ENCODE measurements at places on chromosomes 6 and 20.

GRCh38 chr20:48722737-48723191 lies 105.0 kb downstream of the PREX1 start:
- no peak for DNase-seq

- DNase-seq = no peak
These were observed 112.7 kb upstream of the TNFAIP3 start for GRCh38 chr6:137754366-137754765.

- DNase-seq = no peak
These were observed 125.3 kb downstream of the ATXN1 start for GRCh38 chr6:16635810-16636602.

DNA sequence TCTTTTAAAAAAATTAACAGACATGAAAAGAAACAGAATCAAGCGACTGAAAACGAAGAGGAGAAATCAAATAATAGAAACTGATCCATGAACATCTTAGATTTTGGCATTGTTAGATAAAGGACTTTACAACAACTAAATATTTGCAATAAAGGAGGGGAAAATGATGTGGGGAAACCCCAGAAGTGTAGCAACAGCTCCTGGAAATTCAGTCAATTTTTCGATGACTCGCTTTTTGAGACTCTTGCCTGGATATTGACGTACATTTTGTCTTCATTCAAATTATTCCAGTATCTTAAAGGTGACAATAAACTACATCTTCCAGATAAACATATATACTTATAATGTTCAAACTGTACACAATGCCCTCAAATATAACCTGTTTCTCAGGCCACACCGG lies 44.1 kb downstream of the ADGB start:
- DNase-seq = no peak

DNA sequence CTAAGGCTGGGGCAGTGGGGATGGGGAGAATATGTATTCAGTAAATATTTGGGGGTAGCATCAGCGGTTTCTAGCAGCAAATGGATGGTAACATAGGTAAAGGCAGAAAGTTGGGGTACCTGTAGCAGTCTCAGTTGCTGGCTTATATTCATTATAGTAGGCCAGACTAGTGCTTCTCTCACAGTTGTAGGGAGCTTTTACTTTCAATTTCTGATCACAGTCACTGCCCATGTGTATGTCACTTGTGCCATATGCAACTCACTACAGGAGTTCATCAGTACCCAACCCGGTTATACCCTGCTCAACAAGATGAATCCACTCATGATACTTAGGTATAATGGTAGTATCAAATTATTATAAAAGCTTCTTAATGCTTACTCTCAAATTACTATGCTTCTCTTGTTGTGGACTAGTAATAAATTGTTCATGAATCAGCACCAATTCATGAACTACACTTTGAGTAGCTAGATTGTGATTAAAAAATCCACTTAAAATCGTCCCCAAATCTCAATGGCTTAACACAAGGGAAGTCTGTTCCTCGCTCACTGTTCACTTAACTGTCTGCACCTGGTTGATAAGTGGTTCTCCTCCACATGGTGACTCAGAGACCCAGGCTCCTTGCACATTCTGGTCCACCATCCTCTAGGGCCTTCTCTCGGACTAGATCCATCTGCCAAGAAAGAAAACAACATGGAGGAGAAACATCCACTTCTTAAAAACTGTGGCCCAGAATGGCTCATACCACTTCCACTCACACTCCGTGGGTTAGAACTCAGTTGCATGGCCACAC lies 31.3 kb upstream of the MYLIP start:
- no peak for DNase-seq

GRCh38 chr20:10094566-10095173 lies 59.9 kb downstream of the ANKEF1 start:
- DNase-seq = no peak

GRCh38 chr6:136440203-136440602 lies 110.0 kb downstream of the MAP7 start:
- no peak for DNase-seq

DNA sequence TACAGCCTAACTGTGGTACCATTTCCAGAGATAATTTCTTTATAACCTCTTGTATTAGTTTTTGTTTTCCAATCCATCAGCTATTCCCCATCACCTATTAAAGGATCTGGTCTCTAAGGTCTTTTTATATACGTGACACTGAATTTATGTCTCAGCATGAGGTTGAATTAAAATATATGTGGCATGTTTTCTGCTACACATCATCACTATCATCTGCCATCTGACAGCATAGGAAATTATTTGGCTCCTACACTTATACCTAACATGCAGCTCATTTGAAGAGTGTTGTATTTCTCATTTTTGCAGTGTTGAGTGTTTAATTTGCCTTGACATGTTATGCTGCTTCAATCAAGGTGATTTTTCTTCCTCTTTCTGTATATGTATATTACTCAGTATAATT lies 100.3 kb downstream of the LIN28B start:
- DNase-seq = no peak

- DNase-seq = no peak
These were observed 105.7 kb downstream of the CRYBG1 start for GRCh38 chr6:106466211-106466610.

DNA sequence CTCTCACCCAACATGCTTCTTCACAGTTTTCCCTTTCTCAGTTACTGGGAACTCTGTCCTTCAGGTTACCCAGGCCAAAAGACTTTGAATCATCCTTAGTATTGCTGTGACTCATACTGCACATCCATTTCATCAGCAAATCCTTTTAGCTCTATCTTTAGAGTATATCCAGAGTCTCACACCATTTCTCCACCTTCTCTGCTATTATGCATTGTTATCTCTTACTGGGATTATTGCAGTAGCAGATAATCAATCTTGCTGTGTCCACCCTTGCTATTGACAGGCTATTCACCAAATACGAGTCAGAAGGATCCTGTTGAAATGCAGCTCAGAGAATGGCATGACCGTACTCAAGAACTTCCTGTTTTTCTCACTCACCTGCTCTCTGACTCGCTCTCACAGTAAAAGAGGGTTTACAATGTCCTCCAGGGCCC lies 57.3 kb downstream of the BCKDHB start:
- no peak for DNase-seq

DNA sequence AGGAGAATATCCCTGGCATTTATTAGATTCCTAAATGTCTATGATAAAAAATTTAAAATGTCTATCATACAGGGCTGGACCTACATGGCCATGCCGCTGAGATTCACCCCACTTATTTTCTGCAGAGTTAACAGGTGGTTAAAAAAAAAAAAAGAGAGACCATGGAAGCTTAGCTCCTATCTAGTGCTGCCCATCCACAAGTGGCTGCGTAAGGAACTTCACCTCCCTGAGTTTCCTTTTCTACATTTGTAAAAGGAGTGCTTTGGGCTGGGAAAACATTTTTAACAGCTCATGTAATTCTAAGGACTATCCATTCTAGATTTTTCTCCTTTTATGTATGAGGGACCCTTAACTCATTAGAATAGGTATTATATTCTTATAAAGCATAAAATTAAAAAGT lies 534.1 kb downstream of the MMUT start:
- DNase-seq = no peak

DNA sequence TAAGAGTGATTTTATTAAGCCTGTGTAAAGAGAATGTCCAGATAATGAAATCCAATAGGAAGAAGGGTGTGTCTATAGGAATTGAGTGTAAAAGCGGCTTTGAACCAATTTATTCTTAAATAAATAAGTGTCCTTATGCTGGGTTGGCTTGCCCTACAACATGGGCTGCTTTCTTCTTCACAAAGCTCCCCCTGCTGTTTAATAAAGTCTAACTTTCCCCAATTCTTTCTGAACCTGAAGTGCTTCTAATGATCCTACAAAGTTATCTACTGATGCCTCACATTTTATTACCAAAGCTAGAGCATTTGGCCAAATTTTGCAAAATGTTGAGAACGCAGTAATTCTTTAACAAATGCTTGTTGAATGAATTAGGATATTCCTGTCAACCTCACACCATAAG lies 36.3 kb upstream of the SIRT5 start:
- no peak for DNase-seq

- DNase-seq = no peak
These were observed 1.3 kb upstream of the L3MBTL1 start for GRCh38 chr20:43506238-43506637.

- DNase-seq = no peak
These were observed 9.8 kb downstream of the FAM210B start for GRCh38 chr20:56368351-56369134.

GRCh38 chr6:126341126-126341525 lies 1.2 kb downstream of the CENPW start:
- no peak for DNase-seq

DNA sequence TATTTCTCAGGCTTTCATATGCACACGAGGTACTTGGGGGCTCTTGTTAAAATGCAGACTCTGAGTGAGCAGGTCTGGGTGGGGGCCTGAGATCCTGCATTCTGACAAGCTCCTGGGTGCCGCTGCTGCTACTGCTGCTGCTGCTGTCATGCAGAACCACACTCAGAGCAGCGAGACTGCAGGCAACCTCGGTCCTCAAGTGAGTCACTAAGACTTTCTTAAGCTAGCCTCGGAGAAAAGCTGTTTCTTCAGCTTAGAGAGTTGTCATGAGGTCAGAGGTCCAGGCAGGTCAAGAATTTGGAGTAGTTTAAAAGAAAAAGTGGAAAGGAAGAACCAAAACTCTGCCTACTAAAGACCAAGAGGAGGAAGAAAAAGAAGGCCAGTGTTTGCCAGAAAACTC lies 92.9 kb downstream of the SPTLC3 start:
- DNase-seq = no peak

- no peak for DNase-seq
These were observed 265.9 kb upstream of the FERMT1 start for GRCh38 chr20:6388671-6389197.

DNA sequence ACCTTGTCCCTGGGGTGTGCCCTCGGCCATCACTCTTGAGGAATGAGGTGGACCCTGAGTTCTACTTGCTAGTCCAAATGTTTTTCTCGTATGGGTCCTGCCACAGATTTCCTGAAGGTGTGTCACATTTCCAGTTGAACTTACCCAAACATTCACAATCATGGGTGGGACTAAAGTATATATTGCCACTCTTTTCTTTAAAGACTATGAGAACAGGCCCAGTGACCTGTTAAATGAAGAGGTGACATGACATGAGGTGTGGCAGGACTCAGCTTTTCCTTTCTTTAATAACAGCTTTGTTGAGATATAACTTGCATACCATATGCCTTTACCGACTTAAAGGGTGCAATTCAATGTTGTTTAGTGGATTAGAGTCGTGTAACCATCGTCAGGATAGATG lies 177.2 kb upstream of the EXOC2 start:
- no peak for DNase-seq

DNA sequence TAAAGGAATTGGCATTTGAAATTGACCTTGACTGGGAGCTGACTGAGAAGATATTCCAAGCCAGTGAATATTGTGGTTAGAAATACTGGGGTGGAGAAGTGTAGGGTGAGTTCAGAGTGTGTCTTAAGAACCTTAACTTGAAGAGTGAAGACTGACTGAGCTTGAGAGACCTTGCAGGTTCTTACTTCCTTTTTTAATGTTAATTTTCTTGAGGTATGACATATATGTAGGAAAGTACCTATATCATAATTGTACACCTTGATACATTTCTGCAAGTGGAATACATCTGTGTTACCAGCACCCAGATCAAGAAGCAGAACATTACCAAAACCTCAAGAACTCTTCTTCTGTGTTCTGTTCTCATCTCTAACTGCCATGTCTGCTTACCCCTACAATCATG lies 11.0 kb downstream of the DHX35 start:
- no peak for DNase-seq

GRCh38 chr20:13102694-13103093 lies 93.9 kb downstream of the SPTLC3 start:
- no peak for DNase-seq

- no peak for DNase-seq
These were observed 193.5 kb downstream of the UBE3D start for GRCh38 chr6:82872185-82872584.

DNA sequence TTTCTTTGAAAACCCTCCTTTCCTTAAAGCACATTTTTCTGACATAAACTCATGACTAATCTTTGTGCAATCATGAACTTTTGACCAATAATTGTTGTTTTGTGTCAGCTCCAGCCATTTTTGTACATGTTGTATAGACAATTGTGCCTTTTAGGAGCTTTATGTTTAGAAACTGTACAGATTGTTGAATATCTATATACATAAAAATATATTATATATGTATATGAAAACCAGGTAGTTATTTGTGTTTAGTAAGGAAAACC lies 125.7 kb upstream of the EDN1 start:
- no peak for DNase-seq

GRCh38 chr6:26319405-26320128 lies 45.4 kb upstream of the BTN3A2 start:
- DNase-seq = no peak

- DNase-seq = no peak
These were observed 71.5 kb downstream of the BTBD3 start for GRCh38 chr20:11989018-11989771.

DNA sequence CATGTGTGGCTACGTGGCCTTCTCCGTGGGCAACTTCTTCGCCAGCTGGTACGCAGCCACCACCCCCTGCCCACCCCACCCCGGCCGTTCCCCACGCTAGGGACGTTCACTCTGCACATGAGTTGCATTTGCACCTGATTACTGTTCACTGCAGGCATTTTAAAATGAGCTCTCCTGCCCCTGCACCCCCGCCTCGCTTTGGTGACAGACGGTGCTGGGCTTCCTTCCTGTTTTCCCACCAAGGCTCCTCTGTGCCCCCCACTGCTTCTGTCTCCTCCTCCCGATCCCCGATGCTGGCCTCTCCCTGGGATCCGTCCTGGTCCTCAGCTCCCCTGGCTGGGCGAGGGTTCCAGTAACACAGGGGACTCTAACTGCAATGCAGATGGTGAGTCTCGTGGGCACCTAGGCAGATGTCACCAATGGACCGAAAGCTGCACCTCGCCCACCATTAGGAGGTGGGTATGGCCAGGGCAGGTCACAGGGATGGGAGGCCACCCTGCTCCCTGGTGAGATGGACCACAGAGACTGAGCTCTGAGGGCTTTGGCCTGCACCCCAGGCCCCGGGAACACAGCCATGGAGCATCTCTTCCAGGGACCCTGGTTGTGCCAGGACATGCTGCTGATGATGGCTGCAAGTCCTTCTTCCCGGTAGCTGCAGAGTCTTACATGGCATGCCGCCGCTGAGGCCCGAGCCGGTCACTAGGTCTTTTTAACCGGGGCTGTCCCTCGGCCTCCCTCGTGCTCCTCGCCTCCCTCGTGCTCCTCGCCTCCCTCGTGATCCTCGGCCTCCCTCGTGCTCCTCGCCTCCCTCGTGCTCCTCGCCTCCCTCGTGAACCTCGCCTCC lies 3.8 kb downstream of the UNC93A start:
- no peak for DNase-seq

DNA sequence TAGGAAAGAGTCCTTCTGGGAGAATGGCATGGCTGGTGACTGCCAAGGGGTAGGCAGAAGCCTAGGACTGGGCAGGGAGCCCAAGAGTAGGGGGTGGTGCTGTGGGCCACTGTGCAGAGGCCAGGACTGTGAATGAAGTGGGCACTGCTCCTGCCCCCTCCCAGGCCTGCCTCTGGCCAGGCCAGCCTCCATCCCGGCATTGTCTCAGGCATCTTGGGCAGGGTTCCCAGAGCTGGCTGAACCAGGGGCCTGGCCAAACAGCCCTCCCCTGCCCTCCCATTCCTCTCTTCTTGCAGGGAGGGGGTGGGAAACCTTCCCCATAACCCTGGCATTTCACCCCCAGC lies 81.6 kb downstream of the MRPL14 start:
- DNase-seq = no peak
